ENCODE measurements at places on chromosomes 13 and 19. TPM values are rescaled to one million over a fixed set of nuclear protein-coding genes. Genes with fewer than 3 reads are reported as not detected.
A peak's percentile ranks its signal among the peaks of the same experiment; 100 is the strongest.

DNA sequence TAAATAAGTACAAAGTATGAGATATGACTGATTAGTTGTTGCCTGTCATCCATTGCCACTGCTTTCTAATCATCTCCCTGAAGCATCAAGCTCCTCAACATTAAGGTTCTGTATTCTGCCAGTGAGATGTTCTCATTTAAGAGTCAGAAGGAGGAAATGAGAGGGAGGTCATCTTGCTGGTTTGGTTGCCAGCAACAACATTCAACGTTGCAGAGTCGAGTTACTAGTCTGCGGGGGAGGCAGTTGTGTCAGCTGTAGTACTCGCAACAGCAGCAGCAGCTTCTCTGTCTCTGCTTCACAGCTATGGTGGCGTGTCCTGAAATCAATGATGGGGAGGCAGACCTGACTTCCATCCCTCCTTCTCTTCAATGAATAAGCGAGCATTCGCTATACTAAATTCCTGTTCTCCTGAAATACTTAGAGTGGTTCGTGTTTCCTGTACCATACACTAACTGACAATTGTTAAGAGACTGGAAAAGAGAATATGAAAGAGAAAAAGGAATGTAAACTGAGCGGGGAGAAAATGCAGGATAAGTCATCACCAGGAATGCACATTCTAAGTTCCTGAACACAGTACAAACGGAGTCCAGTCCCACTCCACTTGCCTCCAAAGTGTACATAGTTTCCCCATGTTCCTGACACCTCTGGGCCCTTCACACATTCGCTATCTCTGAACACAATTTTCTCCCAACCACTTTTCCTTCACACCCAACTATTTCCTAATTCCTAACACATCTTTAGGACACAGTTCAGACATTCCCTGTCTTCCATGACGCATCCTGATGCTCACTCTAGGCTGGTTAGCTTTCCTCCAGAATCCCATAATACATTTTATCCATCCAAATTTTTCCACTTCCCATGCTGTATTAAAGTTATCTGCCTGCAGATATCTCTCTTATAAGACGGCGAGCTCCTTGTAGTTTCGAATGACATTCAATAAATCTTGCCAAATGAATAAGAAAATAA lies 263.0 kb downstream of the KLF12 start:
- no peaks in the 10 kb centered on the region for H3K27me3 ChIP-seq
- no peaks in the 10 kb centered on the region for H3K36me3 ChIP-seq
- H3K4me1 ChIP-seq, result peaks cover 26% of the 10 kb centered on the region
- H3K27ac ChIP-seq, result peak overlapping the region; percentile 76
- no peak for DNase-seq

GRCh38 chr19:31174948-31175347 lies 174.3 kb downstream of the TSHZ3 start:
- H3K27ac ChIP-seq, result no peak overlapping the region
- H3K36me3 ChIP-seq, result no peaks in the 10 kb centered on the region
- H3K4me3 ChIP-seq, result no peak overlapping the region
- DNase-seq, result no peak
- no peaks in the 10 kb centered on the region for H3K27me3 ChIP-seq

GRCh38 chr13:45331123-45331619 lies 9.8 kb downstream of the TPT1 start:
- peaks cover 8% of the 10 kb centered on the region for H3K36me3 ChIP-seq
- H3K4me1 ChIP-seq, result peaks cover 57% of the 10 kb centered on the region
- DNase-seq, result no peak
- no peak overlapping the region for H3K27ac ChIP-seq
- no peaks in the 10 kb centered on the region for H3K27me3 ChIP-seq

DNA sequence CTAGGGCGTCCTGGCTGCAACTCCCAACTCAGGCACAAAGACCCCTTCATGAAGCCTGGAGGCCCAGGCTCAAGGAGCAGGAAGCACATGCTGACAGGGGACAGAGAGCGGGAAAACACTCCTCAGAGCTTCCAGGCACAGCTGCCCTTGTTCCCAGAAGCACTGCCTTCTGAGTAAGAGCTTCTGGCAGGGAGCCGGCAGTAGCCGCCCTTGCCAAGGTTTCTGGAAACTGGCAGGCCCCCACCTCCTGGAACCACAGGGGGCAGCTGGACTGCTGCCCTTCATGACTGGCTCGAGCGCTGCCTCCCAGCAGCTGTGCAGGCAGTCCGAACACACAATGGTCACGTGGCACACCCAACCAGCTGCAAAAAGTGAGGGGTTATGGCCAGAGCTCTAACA lies 33.6 kb upstream of the EPHX3 start:
- peaks cover 68% of the 10 kb centered on the region for H3K4me1 ChIP-seq
- H3K27me3 ChIP-seq, result no peaks in the 10 kb centered on the region
- no peak overlapping the region for H3K4me3 ChIP-seq
- peak overlapping the region; percentile 89 for H3K27ac ChIP-seq
- H3K36me3 ChIP-seq, result peaks cover 22% of the 10 kb centered on the region
- peak; percentile 97 for DNase-seq

GRCh38 chr19:54532528-54532927 lies 29.9 kb downstream of the LAIR2 start:
- H3K4me3 ChIP-seq, result no peak overlapping the region
- H3K27me3 ChIP-seq, result peaks cover 26% of the 10 kb centered on the region
- no peaks in the 10 kb centered on the region for H3K36me3 ChIP-seq

Gene GFY
- not detected for total RNA-seq

Gene ATP4A
- total RNA-seq, result not detected

Gene CYP2A6
- 1.8 TPM for total RNA-seq

Gene SPART
- 97.6 TPM for total RNA-seq

- DNase-seq, result no peak
- peaks cover 82% of the 10 kb centered on the region for H3K27me3 ChIP-seq
- H3K27ac ChIP-seq, result no peak overlapping the region
- H3K4me3 ChIP-seq, result no peak overlapping the region
- no peaks in the 10 kb centered on the region for H3K36me3 ChIP-seq
Observed at GRCh38 chr13:94706843-94707399, 5.4 kb downstream of the SOX21 start.

All from sigmoid colon (tissue), 7 donors.